ENCODE measurements at places on chromosomes 4 and X.
A peak's percentile ranks its signal among the peaks of the same experiment; 100 is the strongest.

DNA sequence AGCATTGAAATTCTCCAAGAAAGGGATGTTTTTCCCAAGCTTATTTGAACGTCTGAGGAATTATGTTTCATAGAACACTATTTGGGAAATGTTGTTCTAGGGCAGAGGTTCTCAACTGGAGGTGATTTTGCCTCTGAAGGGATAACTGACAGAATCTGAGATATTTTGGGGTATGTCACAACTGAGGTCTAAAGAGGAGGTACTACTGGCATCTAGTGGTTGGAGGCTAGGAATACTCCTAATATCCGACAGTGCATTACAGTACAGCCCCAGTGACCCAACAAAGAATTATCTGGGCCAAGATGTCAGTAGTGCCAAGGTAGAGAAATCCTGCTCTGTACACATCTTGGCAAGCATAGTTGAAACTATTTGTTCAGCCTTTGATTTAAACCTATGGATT, 6.4 kb downstream of the HSPA4L start:
- DNase-seq, result no peak

DNA sequence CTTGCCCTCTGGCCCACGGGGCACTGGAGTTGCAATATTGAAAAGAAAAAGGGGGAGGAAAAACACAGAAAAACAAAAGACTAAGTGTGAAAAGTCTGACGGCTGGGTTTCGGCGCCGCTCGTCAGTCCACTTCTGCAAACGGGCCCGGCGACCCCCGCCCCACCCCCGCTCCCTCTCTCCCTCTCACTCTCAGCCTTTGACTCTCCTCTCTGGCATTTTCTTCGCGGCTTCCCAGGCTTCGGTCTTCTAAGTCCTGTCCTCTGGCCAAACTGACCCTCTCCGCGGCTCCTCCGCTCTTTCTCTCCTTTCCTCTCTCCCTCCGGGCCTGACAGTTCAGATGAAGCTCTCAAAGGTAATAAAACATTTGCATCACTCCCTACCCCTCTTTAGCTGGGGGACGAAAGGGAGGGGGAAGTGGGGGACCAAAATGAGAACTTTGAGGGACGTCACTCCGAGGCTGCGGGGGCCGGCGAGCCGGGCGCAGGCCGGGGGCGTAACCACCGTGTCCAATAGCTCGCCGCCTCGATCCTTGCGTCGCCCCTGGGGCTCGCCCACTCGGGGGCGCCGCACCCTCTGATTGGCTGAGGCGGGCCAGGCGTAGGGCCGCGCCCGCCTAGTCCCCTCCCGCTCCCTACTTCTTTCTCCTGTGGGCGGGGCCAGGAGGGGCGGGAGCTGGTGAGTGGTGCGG, at the start of gene NKX6-1:
NKX6-1 (minus strand) TSS at position 358 of the 689 bp plus-strand sequence. CDS start 1,064 bp downstream, outside the sequence.
- no peak for DNase-seq

DNA sequence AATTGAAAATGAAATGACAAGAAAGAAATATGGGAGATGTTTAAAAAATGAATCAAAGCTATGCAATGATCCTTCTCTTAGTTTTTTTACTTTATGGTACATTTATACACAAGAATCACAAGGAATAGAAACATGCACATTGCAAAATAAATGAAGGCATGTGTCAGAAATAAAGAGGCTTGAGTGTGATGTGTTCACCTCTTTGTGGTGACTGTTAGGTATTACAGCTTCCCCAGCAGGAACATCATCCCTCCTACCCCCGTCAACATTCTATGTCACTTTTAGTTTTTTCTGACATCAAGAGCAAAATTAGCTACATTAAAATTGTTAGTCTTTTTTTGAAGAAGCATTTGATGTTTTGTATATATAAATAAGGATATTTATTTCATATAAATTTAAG, 214.8 kb downstream of the SLC4A4 start:
- DNase-seq, result no peak

DNA sequence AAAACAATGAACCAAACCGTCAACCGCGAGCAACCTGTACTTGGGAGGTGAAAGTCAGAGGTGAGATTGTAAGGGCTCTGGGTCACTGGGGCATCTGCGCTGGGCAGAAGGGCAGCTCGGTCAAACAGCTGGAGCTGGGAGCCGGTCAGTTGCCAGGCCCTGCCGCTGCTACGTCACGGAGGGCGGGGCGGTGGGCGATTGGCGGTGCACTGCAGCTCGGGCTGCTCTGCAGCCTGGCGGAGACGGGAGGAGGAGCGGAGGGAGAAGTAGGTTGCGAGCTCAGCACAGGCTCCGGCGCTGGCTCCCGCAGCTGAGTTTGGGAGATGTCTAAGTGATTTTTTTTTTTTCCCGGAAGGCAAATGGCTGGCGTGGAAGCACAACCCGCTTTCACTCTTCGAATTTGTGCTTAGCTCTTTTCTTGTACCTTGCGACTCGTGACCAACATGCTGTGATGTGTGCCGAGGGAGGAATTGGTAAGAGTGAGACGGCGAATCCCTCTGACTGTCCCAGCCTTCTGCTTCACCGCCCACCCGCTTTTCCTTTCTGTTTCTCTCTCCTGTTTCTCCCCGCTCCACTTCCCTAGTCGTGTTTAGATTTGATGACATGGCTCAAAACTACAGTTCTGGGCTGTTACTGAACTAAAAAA, at the start of gene ATP10D:
ATP10D (plus strand) TSS at position 229 of the 646 bp plus-strand sequence. CDS start 27,266 bp downstream, outside the sequence.
- peak; percentile 84 for DNase-seq

DNA sequence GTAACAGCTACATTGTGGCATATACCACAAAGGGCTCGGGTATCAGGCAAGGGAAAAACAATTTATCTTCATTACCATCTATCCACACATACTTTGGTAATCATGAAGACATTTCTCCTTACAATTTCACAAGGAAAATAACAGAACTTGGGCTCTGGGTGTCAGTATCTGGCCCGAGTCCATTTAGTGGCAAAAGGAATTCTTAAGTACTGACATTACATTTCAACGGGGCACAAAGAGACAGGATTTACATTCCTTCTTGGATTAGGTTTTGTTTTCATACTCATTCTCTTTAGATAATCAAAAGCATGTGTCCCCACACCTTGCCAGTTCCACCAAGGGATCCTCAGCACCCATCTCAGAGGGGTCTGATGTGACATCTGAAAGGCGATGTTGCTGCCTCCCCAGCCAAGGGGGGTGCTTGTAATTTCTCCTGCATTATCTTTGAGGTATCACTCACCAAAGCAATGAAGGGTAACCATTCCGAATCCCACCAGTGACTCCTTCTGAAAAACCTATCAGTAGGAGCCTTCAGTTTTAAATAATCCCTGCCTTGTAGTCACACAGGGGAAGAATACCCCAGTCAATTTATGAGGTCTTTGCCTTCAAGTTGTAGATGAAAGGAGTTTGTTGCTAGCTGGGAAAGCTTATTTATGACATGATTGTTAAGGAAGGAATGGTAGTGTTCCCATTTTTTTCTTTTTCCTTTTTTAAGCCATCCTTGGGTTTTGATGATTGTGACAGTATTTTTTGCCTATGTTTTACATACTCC, 118.6 kb downstream of the PALLD start:
- no peak for DNase-seq

- DNase-seq, result no peak
These were observed 235.3 kb downstream of the GPAT3 start for GRCh38 chr4:83771113-83771705.

- DNase-seq, result no peak
These were observed 345.3 kb upstream of the LCORL start for GRCh38 chr4:18366892-18367291.

DNA sequence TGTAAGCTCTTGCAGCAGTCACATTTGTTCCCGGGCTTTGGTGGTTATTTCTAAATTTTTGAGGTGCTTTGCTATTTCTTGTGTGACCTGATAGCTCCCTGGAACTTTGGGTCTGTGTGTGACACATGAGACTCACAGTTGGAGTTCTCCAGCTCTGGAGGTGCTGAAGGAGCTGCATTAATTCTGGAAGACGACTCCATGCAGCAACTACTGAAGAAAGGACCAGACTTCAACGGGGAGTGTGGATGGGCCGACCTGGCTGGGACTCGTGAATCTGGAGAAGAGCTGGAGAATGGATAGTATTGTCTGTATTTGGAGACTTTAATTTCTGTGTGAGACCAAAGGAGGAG, 1.5 kb downstream of the MRFAP1 start:
- DNase-seq, result no peak

GRCh38 chr4:3208826-3209225, 40.1 kb upstream of the MSANTD1 start:
- no peak for DNase-seq

GRCh38 chr4:152104901-152105357, 344.1 kb upstream of the GATB start:
- DNase-seq, result no peak

GRCh38 chr4:158599765-158600498, 71.8 kb downstream of the C4orf46 start:
- no peak for DNase-seq

- DNase-seq, result no peak
These were observed 62.5 kb upstream of the MND1 start for GRCh38 chr4:153282023-153282422.

- DNase-seq, result peak; percentile 31
These were observed 26.0 kb downstream of the MANBA start for GRCh38 chr4:102734591-102735385.

DNA sequence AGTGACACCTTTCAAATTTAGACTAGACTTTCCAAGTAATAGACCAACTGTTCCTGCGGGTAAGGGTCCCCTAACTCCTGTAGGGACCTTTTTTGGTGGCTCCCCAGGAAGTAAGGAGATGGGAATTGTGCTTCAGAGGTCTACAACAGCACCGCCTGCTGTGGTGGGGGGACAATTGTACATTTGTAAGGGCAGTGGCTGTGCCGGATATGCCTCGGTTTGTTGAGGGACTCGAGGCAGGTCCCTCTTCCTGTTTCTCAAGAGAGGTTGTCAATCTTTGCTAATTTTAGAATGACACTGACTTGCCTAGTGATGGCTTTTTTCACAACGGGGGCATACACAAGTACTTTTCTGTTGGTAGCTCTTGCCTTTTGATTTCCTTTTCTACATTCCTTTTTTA, 15.5 kb upstream of the HSD17B11 start:
- no peak for DNase-seq

DNA sequence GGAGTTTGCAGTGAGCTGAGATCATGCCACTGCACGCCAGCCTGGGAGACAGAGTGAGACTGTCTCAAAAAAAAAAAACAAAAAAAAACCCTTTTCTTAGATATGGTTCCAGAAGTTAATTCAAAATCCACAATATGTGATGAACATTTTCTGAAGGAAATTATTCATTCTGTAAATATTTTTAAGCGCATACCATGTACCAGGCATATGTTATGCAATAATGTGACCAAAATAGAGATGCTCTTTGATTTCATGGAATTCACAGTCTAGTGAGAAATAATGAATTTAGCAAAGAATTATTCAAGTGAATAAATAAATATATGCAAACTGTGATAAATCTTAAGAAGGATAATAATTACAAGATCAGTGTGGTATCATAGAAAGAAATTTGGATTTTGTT, 174.7 kb downstream of the GC start:
- no peak for DNase-seq

GRCh38 chr4:2712261-2712842, 43.8 kb downstream of the TNIP2 start:
- no peak for DNase-seq

- DNase-seq, result peak; percentile 16
These were observed 57.4 kb downstream of the NSD2 start for GRCh38 chr4:1928356-1929239.
